Calu3 (cell line): ENCODE measurements at places on chromosomes 16 and 17. TPM values are rescaled to one million over a fixed set of nuclear protein-coding genes. Genes with fewer than 3 reads are reported as not detected.

Gene NXPH3
- not detected in 2 replicates for total RNA-seq

- DNase-seq, result no peak
These were observed 45.4 kb upstream of the ACSF3 start for GRCh38 chr16:89048090-89048725.

Gene SLC5A10
- not detected in 2 replicates for total RNA-seq

DNA sequence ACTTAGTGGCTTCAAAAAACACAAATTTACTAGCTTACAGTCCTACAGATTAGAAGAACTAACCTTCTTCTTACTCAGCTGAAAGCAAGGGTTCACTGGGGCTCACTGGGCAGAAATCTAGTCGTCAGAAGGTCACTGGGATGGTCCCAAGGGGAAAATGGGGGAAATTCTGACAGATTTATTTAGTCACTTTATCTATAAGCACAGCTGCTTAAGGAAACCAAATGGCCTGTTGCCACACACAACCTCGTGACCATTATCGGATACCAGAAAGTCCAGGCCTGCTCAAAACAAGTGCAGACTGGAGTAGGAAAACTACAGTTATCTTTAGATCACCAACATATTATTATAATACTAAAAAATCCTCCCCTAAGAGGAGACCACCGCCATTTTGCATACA is 374.6 kb upstream of the ASIC2 start:
- no peak for DNase-seq

Gene UNK
- 26.0 and 29.7 TPM in 2 replicates for total RNA-seq

Gene KRTAP4-8
- not detected in 2 replicates for total RNA-seq

- DNase-seq, result peak; percentile 65
These were observed 7.1 kb upstream of the AKTIP start for GRCh38 chr16:53509906-53510703.

- peak; percentile 43 for DNase-seq
These were observed 86.7 kb downstream of the ZFHX3 start for GRCh38 chr16:72961115-72961832.

DNA sequence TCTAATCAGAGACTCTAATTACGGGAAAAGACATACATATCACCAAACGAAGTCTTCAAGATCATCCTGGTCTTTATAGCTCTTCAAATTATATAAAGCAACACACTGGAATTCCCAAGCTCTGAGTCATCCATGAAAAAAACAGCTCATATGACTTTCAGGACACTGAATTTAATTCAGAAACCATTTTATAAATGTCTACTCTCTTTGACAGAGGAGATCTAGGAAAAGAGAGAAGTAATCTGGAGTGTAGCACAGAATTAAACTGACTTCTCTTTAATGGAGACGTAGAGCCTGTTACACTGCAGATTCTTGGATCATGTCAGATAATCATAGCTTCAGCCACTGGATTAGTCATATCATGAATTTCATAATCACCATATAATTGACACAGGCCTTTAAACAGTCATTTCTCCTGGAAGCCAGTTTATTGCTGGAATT is 86.8 kb upstream of the WSB1 start:
- DNase-seq, result no peak

GRCh38 chr17:16419929-16420271 is 4.5 kb downstream of the TRPV2 start:
- DNase-seq, result peak; percentile 19

Gene TBC1D3
- total RNA-seq, result not detected in 2 replicates

DNA sequence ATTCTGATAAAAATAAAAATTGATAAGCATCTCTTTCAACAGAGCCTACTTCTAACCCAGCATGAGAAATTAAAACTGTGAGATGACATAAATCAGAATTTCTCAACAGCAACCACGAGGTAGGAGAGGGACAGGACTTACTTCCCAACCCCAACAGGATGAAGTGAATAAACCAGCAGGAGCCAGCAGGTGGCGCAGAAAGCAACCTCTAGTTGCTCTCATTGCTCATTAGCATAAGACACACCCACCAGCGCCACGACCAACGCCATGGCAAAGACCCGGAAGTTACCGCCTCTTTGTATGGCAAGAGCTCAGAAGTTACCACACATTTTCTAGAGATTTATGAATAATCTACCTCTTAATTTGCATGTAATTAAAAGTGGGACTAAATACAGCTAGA is 189.4 kb upstream of the CDH8 start:
- DNase-seq, result no peak

- DNase-seq, result peak; percentile 34
These were observed 2.8 kb downstream of the EMP2 start for GRCh38 chr16:10577305-10578202.

- DNase-seq, result no peak
These were observed 208.5 kb downstream of the MAF start for GRCh38 chr16:79392081-79392480.

GRCh38 chr17:30819971-30820705 is 4.4 kb downstream of the CRLF3 start:
- no peak for DNase-seq

Gene CORO7
- total RNA-seq, result 49.7 and 51.0 TPM in 2 replicates

DNA sequence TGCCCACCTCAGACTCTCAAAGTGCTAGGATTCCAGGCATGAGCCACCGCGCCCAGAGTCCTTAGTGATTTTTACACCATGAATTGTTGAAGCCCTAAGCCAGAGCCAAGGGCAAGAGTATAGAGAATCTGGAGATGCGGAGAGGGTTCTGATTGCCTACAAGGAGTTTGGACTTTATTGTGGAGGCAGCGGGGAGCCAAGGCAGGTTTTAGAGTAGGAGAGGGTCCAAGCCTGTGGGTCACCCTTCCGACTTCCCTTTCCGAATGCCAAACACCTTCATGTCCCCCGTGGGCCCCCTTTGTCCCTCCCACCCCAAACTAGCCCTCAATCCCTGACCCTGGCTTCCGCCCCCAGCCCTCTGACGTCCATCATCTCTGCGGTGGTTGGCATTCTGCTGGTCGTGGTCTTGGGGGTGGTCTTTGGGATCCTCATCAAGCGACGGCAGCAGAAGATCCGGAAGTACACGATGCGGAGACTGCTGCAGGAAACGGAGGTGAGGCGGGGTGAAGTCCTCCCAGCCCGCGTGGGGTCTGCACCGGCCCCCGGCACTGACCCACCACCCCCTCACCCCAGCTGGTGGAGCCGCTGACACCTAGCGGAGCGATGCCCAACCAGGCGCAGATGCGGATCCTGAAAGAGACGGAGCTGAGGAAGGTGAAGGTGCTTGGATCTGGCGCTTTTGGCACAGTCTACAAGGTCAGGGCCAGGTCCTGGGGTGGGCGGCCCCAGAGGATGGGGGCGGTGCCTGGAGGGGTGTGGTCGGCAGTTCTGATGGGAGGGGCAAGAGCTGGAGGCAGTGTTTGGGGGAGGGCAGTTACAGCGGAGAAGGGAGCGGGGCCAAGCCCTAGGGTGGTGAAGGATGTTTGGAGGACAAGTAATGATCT is 7.1 kb downstream of the MIEN1 start:
- peak; percentile 75 for DNase-seq

Gene MYH8
- total RNA-seq, result not detected in 2 replicates

- no peak for DNase-seq
These were observed 823 bp upstream of the ZNF469 start for GRCh38 chr16:88381820-88382451.

DNA sequence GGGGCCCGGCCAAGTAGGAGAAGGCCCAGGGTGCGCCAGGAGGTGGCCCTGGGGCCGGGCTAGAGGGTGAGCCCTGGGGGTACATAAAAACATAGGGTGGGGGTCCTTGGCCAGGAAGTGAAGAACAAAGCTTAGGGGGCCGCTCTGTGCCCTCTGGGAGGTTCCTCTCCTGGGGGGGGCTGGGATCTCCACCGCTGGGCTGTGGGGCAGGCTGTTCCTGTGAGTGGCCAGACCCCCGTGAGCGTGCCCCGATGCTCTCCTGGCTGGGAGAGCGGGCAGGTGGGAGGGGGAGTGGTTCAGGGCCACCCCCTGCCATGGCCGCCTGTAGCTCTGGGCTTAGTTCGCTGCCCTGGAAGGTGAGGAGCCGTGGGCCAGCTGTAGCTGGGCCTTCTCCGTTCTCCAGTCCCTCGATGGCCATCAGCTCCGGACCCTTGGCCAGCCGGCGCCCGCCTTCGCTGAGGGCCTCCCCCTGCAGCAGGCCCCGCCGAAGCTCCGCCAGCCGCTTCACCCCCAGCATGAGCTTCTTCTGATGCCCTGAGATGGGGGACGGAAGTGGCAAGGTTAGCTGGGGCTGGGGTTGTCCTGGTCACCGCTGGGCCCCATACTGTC is 12.5 kb downstream of the CASKIN2 start:
- DNase-seq, result no peak

DNA sequence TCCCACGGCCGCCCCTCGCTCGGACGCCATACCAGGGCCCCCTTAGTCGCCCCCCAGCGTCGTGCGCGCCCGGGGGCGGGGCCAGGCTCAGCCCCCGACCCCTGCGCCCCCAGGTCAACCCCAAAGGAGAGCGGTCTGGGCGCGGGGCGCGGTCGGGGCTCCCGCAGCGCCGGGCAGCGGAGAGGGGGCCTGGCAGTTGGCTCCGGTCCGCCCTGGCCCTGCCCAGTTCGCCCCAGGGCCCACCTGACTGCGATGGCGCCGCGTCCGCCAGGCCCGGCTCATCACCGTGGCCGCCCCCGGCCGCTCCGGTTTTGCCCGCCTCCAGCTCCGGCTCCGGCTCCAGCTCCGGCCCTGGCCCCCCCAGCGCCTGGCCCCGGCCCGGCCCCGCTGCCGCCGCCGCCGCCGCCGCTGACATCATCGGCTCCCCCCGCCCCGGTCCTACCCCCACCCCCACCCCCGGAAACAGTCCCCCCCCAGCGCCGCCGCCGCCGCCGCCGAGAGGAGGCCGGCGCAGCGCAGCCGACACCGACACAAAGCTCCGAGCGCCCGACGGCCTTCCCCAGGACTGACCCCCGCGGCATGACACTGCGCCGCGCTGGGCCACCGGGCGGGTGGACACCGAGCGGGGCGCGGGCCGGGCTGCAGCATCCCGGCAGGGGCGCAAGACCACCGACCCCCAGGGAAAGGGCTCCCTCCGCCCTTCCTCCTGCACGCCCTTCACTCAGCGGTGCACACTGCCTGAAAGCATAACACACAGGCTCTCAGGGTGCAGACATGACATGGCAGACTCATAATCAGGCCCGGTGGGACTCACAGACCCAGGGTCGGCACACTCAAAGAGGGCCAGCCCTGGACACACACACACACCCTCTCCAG is at the start of gene ZBTB4:
ZBTB4 (minus strand) TSS at position 419 of the 876 bp plus-strand sequence. CDS start 12,830 bp downstream, outside the sequence.
- peak; percentile 43 for DNase-seq

Gene PRSS27
- total RNA-seq, result 2.0 and 2.4 TPM in 2 replicates

DNA sequence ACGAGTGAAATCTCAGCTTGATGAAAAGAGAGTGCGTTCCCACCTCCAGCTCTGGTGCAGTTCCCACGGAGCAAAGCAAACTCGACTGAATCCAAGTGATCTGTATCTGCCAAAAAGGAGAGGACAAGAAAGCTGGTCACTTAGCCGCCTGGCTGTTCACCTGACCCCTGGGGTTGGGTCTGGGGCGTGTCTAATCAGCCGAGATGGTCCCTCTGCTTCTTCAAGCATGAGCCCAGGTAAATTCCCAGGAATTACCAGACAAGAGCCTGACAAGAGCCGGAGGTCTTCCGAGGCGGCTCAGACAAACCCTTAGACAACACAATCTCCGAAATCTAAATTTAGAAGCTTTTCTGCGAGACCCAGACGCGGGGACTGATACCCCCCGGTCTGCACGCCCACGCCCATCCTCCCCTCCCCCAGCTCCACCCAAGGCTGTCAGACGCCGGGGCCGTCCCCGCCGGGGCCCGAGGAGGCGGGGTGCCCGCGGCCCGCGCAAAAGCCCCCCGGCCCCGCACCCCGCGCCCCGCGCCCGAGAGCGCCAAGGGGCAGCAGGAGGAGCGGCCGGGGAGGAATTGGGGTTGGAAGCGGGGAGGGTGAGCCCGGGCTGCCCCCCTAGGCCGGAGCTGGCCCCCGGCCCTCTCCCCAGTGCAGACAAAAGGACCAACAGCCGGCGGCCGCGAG is 674 bp downstream of the ZNF821 start:
- DNase-seq, result peak; percentile 58

- DNase-seq, result no peak
These were observed 190.2 kb downstream of the PRKCA start for GRCh38 chr17:66492561-66493005.

DNA sequence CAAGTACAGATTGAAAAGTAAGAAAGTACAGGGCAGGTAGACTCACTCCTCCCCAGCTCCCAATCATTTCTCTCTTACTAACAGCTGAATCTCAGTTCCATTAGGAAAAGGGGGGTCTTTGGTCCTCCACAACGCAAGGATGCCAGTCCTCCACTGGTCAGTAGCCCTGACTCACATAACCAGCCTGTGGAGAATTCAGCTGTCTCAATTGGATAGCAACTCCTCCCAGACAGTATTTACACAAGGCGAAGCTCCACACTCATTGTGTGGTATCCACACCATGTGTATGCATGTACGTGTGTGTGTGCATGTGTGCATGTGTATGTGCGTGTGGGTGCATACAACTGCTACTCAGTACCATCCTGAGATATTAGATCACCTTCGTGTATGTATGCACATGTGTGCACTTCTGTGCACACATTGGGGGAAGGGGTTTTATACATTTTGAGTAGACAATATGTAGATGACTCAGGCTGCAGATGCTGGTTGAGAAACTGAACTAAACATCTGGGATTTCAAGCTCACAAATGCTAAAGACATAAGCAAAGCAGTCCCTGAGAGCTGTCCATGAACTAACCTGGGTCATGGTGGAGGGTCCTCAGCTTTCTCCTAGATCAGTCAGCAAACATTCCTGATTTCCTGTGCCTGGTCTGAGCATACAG is 240.1 kb downstream of the SLC39A11 start:
- no peak for DNase-seq

Gene OR2C1
- total RNA-seq, result not detected in 2 replicates

GRCh38 chr17:70658840-70659239 is 489.5 kb downstream of the KCNJ2 start:
- no peak for DNase-seq

DNA sequence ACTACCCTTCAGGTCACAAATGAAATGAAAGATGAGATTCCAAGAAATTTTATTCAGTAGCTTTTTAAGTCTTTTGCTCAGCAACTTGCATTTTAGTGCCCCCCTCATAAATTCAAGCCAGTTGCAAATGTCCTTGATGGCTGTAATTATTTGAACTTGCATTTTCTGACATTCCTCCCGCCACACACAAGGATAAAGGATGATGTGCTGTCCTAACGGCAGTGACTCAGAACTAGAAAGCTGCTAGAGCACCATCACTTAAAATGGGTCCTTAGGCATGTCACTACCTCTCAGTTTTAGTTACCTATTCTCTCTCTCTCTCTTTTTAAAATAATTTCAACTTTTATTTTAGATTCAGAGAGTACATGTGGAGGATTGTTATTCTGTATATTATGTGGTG is 306.7 kb downstream of the CNTNAP4 start:
- DNase-seq, result no peak

- DNase-seq, result no peak
These were observed 396.4 kb upstream of the CCL2 start for GRCh38 chr17:33858682-33859081.

Gene SYT17
- total RNA-seq, result 10.6 and 16.6 TPM in 2 replicates

Gene IGFALS
- not detected in 2 replicates for total RNA-seq
